ENCODE measurements at places on chromosomes 16 and 17.

- DNase-seq, result no peak
Measured at GRCh38 chr17:34519282-34519681, 60.1 kb upstream of the TMEM132E start.

- no peak for DNase-seq
Measured at GRCh38 chr17:38510421-38511149, 82.3 kb downstream of the ARHGAP23 start.

DNA sequence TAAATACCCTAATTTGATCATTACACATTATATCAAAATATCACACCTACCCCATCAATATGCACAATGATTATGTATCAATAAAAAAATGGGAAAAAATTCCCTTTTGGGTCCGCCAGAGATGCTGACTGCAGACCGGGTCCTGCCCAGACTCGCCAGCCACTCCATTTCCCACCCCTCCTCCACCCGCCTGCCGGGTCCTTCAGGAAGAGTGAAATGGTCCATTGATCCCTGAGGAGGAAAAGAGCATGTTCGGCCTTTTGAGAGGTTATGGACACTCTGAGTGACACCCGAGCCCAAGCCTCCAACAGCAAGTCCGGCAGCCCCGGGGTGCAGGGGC lies 123.9 kb upstream of the ZFHX3 start:
- DNase-seq, result no peak

DNA sequence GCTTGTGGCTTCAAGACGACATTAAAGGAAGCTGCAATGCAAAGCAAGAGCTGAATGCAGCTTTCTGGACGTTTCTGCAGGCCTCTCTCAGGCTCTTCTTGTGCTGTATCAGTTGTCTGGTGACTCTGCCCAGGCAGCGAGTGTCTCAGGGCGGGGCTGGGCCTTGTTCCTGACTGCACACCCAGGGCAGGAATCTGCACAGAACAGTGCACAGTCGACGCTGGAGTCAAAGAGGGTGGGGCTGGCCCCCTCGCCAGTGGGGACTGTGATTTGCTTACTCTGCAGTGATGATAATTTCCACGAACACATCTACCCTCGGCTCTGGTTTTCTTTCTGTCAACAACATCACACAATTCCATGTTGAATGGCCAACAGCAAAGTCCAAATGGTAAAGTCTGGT lies 60.7 kb downstream of the IRF8 start:
- DNase-seq, result no peak

- DNase-seq, result no peak
Measured at GRCh38 chr17:17086585-17086984, 44.3 kb downstream of the MPRIP start.

DNA sequence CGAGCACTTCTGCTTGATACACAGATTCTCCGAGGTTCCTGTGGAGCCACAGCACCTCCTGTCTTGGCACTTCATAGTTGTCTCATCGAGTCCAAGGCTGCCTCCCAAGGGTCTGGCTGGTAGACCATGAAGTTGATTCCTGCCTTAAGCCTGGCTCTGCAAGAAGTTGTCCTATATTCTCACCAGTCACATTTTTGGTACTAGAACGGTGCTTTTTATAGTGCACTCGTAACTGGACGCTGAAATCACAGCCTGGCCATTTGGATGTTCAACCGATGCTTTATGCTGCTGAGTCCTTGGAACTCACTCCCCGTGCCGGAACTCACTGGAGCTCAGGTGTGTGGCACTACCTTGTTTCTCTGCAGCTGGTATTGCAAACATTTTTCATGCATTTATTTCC lies 35.6 kb downstream of the RMI2 start:
- DNase-seq, result no peak

- DNase-seq, result no peak
Measured at GRCh38 chr17:42394838-42395237, 6.6 kb upstream of the STAT3 start.

DNA sequence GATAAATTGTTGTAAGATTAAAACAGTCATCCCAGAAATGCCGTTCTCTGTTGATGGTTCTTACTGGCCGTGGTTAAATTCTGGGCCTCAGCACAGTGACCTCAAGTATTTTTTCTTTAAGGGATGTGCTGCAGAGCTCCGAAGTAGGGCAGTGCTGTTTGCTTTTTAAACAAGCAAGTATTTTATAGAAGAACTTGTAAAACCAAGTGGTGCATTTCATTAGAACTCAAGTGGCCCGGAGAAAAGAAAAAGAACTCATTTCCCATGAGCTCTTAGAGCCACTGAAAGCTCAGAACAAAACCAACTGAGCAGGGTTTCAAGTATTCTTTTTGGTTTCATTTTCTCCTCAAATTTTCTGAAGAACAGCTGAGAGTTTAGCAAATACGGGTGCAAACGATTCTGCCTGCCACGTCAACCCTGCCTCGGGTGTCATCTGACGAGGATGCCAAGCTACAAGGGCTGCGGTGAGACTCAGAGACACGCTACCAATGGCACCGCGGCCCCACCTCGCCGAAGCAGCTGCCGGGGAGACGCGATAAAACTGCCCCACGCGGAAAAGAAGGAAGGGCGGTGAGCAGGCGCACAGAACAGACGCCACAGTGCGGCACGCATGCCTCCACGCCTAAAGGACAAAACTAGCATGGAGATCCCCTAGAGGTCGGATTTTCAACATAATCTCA lies 6.3 kb downstream of the LMF1 start:
- no peak for DNase-seq
